CD4-positive, alpha-beta T cell treated with Interleukin-1 beta for 1 hour (primary cell): ENCODE measurements at places on chromosomes 2 and 18.

DNA sequence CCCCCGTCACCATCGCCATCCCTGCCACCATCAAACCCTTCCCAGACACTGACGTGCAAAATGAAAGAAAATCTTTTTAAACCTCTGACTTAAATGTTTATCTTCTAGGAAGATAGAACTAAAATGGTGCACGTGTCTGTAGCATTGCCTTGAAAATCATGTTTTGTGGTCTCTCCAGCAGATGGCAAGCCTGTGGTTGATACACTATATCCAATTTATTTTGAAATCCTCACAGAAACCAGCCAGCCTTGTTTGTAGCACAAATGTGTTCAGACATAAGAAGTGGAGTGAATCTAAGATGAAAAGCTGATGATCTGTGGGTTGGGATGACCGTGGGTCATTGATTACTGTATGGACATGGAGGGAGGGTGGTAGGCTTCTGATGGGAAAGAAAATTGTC lies 436.2 kb upstream of the SMIM21 start:
- DNase-seq, result no peak

- DNase-seq, result peak; percentile 75
Observed at GRCh38 chr2:64488050-64488974, 34.4 kb downstream of the LGALSL start.

GRCh38 chr2:101805152-101806088 lies 107.9 kb downstream of the MAP4K4 start:
- DNase-seq, result no peak

DNA sequence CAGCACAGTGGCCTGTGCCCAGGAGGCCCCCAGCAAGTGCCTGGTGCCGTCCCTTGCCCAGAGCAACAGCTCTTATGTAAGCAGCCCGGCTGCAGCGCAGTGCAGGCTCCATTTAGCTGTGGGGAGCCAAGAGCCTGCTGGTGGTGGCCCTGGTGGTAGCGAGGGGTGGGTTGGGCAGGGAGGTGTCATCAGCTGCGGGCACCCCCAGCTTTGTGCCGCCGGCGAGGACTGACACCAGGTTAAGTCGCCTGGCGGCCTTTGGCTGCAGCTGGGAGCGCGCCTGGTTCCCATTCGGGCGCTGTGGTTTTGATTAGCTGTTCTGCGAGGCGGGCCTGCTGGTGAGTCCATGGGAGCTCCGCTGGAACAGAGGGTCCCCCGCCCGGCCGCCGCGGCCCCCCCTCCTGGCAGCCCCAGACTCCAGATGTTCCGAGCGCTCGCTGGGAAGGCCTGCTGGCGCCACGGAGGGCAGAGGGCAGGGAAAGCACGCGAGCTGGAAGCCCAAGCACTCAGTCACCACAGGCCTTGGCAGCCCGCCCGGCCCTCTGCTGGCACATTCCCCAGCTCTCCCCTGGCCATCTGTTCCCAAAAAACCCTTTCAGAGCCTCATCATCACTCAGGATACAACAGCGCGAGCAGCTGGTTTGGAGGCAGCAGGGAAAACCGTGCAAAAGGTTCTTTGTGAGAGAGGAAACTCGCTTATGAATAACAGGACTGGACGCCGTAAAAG lies 18.4 kb downstream of the ATOH8 start:
- DNase-seq, result no peak

- no peak for DNase-seq
Observed at GRCh38 chr2:158239271-158239670, 137.6 kb downstream of the UPP2 start.

DNA sequence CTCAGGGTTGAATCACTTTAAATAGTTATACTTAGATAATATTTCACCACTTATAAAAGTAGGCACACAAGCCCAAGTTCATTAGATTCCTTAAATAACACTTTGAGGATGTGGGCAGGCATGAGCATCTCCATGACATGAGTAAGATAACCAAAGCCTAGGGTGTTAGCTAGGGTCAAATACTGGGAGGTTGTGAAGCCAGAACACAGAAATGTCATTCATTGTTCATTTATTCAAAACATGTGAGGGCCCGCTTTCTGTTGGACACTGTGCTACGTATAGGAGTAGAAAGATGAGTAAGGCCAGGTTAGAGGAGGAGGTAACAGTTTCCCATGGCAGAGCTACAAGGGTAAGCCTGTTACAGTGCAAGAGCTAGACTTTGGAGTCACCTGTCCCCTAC lies 93.5 kb upstream of the NEDD4L start:
- DNase-seq, result no peak

- DNase-seq, result no peak
Observed at GRCh38 chr18:62659698-62660097, 55.6 kb upstream of the PHLPP1 start.

DNA sequence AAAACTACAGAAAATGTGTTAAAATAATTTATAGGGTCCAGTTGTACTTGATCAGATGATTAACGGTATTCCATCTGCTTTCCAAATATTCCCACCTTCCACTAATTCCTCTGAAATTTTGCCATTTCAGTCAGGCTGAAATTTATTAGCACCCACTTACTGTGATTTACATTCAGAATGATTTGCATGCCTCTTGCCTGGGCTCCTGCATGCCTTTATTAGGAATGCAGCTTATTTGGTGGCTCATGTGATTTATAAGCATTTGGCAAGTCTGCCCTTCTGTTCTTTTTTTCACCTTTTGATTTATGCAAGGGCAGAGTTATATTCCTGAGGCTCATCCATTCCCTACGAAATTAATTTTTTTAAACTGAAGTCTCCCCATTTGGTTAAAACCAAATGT lies 1594.5 kb upstream of the PIK3C3 start:
- no peak for DNase-seq

DNA sequence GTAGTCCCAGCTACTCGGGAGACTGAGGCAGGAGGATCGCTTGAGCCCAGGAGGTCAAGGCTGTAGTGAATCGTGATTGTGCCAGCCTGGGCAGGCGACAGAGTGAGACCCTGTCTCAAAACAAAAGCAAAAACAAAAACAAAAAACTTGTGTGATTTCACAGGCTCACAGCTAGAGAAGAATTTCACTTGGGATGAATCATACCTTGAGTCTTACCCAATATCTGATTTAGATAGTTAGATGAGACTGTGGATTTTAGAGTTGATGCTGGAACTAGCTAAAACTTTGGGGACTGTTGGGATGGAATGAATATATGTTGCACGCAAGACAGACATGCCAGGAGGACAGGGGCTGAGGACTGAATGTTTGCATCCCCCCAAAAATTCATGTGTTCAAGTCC lies 4.4 kb downstream of the ANKRD29 start:
- DNase-seq, result no peak

DNA sequence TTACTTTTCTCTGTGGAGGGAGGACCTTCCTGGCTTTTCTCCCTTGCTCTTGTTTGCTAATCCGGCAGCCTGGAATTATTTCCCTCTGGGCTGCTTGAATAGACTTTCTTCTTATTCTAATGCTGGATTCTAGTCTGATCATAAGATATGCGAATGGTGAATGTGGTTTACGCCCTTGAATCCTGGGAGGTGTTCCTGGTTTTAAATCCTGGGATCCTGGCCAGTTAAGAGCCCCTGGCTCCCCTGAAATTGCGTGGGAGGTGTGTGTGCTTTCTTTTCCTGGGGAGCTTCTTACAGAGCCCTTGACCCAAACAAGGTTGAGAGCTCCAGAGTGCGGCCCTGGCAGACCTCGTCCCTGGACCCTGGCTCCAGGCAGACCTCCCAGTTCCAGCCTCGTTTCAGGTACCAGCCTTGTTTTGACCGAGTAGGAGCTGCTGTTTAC lies 2.8 kb downstream of the SH3BP4 start:
- DNase-seq, result no peak

- DNase-seq, result no peak
Observed at GRCh38 chr18:48817021-48817461, 133.7 kb downstream of the SMAD7 start.
